ENCODE measurements at places on chromosomes 7 and 10. TPM values are rescaled to one million over a fixed set of nuclear protein-coding genes. Genes with fewer than 3 reads are reported as not detected.

- H3K4me1 ChIP-seq: peaks cover 26% of the 10 kb centered on the region
- no peak for DNase-seq
- H3K4me3 ChIP-seq: no peak overlapping the region
- no peaks in the 10 kb centered on the region for H3K36me3 ChIP-seq
These were observed 2.6 kb upstream of the PIK3CG start for GRCh38 chr7:106862317-106863089.

DNA sequence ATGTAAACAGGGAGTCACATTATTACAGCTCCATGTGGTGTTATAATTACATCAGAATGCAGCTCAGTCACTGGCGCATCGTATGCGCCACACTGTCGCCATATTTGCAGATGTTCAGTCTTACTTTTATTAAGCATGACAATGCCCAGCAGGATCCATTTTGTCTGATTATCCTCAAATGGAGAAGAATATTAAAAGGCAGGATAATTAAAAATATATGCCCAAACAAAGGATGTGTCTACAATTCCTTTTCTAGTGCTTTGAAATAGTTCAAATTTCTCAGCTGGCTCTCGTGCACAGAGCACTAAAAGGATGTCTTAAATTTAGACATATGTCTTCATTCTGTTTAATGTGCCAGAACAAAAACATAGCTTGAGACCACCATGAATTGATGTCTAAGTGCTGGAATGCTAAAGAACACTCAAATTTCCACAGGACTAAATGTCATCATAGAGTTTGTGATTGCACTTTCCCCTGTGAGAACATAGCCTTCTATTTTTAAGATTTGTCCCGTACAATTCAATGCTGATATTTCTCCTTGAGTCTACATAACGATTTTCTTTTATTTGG, 168.0 kb downstream of the DKK1 start:
- no peaks in the 10 kb centered on the region for H3K27me3 ChIP-seq
- no peaks in the 10 kb centered on the region for H3K36me3 ChIP-seq
- no peak for DNase-seq
- H3K4me1 ChIP-seq: peaks cover 28% of the 10 kb centered on the region
- H3K4me3 ChIP-seq: no peak overlapping the region
- no peak overlapping the region for H3K27ac ChIP-seq

GRCh38 chr10:1668399-1668798, 68.9 kb downstream of the ADARB2 start:
- no peak overlapping the region for H3K4me3 ChIP-seq
- no peak for DNase-seq
- H3K27ac ChIP-seq: no peak overlapping the region

Gene HACD1
- 13.2 TPM for total RNA-seq

- H3K4me3 ChIP-seq: no peak overlapping the region
- H3K27ac ChIP-seq: no peak overlapping the region
- no peaks in the 10 kb centered on the region for H3K36me3 ChIP-seq
- no peaks in the 10 kb centered on the region for H3K4me1 ChIP-seq
- DNase-seq: no peak
- peaks cover 33% of the 10 kb centered on the region for H3K27me3 ChIP-seq
These were observed 112.8 kb upstream of the PDCD4 start for GRCh38 chr10:110758898-110759297.

- H3K4me3 ChIP-seq: no peak overlapping the region
- no peak for DNase-seq
- peaks cover 4% of the 10 kb centered on the region for H3K36me3 ChIP-seq
These were observed 159.2 kb downstream of the GATA3 start for GRCh38 chr10:8213735-8214134.

DNA sequence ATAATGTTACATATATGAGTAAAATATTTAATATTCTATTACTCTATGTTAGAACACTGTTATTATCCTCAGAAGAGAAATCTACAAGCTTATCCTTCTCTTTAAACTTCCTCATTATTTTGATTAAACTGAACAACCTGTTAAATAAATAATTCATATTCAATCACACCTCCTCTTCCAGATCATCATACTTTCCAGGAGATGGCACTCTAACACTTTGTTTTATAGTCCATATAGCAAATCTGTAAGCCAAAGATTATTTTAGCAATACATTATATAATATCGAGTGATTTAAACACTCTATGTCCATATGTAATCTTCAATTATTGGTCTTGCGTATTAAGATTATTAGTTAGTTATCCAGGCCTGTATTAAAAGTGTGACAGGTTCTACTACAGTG, 694.1 kb downstream of the ANKRD7 start:
- H3K36me3 ChIP-seq: no peaks in the 10 kb centered on the region
- no peak overlapping the region for H3K4me3 ChIP-seq
- DNase-seq: no peak
- H3K4me1 ChIP-seq: no peaks in the 10 kb centered on the region
- H3K27ac ChIP-seq: no peak overlapping the region

DNA sequence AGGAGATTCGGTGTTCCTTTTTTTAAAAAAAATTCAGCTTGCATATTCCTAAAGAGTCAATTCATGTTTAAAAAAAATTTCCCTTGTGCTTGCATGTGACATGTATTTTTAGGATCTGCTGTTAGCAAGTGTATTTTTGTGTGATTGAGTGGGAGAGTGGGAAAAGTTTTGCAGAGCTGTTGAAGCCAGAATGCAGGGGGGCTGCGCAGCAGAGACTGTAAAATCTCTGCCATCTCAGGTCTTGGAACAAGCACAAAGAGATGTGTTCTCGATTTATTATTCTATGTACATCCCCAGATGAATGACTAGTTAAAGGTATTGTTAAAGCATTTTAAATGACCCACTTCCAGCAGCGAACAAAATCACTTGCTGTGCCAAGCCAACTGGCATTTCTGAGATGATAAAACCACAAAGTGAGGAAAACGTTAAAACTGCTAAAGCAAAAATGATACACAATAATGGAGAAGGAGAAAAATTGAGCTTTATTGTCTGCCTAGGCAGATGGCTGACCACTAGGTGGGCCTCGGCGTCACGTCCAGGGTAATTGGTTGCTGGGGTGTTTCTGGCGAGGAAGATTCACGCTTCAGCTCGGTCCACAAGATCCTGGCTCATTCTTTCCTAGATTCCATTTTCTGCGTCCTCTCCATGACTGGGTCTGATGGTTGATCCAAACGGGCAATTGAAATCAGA, 67.0 kb upstream of the ATRNL1 start:
- peaks cover 15% of the 10 kb centered on the region for H3K27me3 ChIP-seq
- no peak for DNase-seq
- H3K4me1 ChIP-seq: no peaks in the 10 kb centered on the region
- no peaks in the 10 kb centered on the region for H3K36me3 ChIP-seq
- no peak overlapping the region for H3K27ac ChIP-seq
- no peak overlapping the region for H3K4me3 ChIP-seq

- H3K4me3 ChIP-seq: peak overlapping the region; percentile 48
- DNase-seq: peak; percentile 65
- H3K27ac ChIP-seq: peak overlapping the region; percentile 79
- no peaks in the 10 kb centered on the region for H3K27me3 ChIP-seq
These were observed 142.4 kb downstream of the DIP2C start for GRCh38 chr10:546971-547590.

DNA sequence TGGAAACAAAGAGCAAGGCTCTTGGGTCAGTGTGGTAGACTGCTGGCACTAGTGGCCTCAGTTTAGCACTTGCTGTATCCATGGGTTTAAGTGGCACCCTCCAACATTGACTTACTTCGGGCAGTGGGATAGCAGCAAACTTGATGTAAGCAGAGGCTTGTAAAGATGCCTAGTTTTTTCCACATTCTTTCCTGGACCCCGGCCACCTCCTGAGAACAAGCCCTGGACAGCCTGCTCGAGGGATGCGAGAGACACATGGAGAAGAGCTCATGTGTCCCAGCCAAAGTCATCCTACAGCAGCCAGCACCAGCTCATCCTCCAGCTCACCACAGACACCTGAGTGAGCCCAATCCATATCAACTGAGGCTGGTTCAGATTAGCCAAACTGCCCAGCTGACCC, 142.7 kb upstream of the PCBD1 start:
- no peaks in the 10 kb centered on the region for H3K36me3 ChIP-seq
- DNase-seq: no peak

Gene PVRIG
- total RNA-seq: not detected

DNA sequence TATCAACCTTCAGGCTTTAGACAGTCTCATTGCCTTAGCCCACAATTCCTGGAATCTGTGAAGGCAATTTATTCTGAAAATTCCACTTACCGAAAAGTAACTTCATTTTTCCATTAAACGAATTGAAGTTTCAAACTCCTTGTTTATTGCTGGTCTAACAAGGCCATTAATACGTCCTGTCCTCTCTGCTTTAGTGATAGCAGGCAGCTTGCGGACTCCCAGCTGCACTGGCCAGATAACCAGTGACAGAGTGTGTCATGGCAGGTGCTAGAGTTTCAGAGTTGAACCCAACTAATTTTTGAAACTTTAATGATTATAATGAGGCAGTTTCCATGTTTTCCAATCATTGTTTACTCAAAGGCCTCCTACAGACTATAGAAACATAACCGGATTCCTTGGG, 31.1 kb downstream of the LOXL4 start:
- H3K36me3 ChIP-seq: no peaks in the 10 kb centered on the region
- no peak overlapping the region for H3K27ac ChIP-seq
- no peak for DNase-seq
- no peak overlapping the region for H3K4me3 ChIP-seq
- no peaks in the 10 kb centered on the region for H3K4me1 ChIP-seq

DNA sequence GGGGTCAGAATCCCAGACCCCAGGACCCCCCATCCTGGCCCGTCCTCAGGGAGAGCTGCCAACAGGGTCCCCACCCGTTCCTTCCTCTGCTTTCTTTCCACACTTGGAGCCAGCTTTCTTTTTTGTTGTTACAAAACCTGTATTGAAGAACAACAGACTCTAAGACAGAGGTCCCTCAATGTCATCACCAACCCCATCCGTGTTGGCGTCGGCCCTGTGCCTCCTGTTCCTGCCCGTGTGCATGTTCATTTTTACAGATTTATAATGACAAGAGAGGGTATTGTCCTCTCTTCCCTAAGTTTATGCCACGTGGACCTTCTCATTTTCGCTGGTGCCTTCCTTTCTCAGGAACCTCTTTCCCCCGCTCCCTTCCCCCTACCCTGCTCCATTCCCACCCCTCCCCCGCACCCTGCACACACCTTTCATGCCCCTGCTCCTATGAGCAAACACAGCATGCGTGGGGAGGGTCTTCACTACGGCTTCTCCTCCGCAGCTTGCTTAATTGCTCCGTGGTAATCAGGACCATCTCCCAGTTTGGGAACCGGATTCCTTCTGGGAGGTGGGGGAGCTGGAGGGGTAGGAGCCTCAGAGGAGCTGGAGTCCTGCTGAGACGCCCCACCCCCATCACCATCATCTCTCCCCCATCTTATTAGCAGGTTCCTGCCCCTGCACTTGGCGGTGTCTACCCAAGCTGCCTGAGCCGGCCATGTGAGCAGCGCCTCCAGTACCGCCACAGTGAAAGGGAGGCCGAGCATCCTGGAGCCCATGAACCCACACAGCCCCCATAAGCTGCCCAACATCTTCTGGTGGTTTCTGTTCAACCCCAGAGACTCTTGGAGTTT, 88.0 kb upstream of the INSIG1 start:
- H3K36me3 ChIP-seq: peaks cover 25% of the 10 kb centered on the region
- H3K4me3 ChIP-seq: no peak overlapping the region
- DNase-seq: no peak
- H3K27ac ChIP-seq: peak overlapping the region; percentile 65
- H3K4me1 ChIP-seq: peaks cover 61% of the 10 kb centered on the region

- H3K4me3 ChIP-seq: peak overlapping the region; percentile 51
- peaks cover 19% of the 10 kb centered on the region for H3K4me1 ChIP-seq
- H3K36me3 ChIP-seq: peaks cover 27% of the 10 kb centered on the region
- H3K27ac ChIP-seq: no peak overlapping the region
These were observed 15.6 kb downstream of the ADAM8 start for GRCh38 chr10:133260895-133261725.

DNA sequence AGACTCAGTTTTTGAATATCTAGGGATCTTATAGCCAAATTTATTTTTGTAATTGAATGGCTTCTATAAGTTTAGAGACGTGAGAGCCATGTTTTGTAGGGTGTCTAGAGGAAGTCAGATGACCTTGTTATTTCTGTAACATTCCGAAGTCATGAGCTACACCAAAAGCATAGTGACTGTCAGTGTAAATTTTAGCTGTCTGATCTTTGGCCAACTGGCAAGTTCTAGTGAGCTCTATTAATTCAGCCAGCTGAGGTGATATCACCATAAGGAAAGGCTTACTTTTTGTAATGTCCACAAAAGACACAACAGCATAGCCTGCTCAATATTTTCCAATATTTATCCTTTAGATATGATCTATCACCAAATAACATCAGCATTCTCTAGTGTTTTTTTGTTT, 9.9 kb upstream of the NT5C3A start:
- H3K4me1 ChIP-seq: peaks cover 12% of the 10 kb centered on the region
- H3K4me3 ChIP-seq: no peak overlapping the region
- peaks cover under 1% of the 10 kb centered on the region for H3K27me3 ChIP-seq
- H3K27ac ChIP-seq: no peak overlapping the region
- H3K36me3 ChIP-seq: no peaks in the 10 kb centered on the region

Measured in Calu3 (cell line).